C1 segment of cervical spinal cord (tissue), 14 donors: ENCODE measurements at places on chromosomes 2 and 18.

- DNase-seq, result no peak
Observed at GRCh38 chr2:232772531-232772930, 3.8 kb downstream of the KCNJ13 start.

DNA sequence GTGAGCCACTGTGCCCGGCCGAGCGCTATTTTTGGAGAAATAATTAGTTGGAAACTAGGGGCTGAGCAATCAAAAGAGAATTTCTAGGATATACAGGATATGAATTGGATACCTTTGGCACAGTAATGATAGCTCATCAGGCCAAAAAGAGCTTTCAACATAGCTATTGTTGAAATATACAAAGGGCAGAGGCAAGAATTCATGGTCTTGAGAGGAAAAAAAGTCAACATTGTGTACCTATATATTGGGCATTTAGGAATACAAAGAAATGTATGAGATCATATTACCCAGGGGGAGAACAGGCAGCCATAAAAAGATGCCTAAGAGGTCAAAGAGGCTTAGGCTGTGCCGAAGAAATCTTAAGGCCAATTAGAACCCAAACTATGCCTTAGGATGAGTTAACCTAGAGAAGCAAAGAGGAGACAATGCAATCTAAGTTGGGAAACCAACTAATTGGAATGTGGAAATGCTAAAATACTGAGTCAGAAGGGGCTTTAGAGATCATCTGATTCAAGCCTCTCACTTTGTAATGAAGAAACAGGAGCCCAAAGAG, 99.0 kb downstream of the RBBP8 start:
- no peak for DNase-seq

GRCh38 chr2:13607139-13607538, 890.4 kb downstream of the TRIB2 start:
- no peak for DNase-seq

DNA sequence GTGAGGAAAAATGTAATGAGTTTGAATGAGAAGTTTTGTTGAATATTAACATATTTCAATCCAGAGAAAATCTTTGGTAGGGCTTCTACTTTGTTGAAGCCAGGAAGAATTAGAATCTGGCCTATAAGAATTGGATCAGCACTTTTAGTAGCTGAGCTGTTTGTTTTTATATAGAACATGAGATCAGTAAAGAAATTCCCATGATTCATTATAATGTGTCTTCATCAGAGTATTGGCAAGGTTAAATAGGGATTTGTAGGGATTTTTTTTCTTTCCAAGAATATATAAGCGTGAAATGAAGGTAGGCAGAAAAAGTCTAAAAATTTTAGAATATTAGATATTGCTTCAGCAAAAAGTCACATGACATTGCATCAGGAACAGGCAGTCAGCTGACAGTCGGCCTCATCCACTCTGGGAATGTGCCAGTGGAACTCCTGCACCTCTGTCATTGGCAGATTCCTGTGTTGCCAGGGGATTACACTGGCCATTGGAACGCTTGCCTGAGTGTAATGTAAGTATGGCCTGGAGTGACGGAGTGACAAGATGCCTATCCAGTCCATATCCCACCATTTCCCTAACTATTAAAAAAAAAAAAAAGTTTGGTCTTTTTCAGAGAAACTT, 60.6 kb downstream of the SERTAD2 start:
- no peak for DNase-seq

- DNase-seq, result no peak
Observed at GRCh38 chr2:150471813-150472510, 15.5 kb downstream of the RND3 start.

DNA sequence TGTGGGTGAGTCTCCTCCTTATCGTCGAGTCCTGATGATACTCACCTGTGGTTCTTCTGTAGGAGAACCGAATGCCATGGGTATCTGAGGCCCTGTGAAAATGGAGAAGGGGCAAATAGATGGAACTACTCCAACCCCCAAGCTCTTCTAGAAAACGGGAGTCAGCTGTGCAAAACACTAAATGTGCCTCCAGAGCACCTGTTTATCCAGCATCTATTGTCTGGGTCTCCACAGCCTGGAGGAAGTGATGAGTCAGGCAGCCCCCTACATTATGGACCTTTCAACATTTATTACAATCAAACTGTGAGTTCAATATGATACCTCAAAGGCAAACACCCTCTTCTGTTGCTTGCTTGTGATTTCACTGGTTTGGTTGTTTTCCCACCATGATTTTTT, 9.8 kb upstream of the LRRFIP1 start:
- no peak for DNase-seq

DNA sequence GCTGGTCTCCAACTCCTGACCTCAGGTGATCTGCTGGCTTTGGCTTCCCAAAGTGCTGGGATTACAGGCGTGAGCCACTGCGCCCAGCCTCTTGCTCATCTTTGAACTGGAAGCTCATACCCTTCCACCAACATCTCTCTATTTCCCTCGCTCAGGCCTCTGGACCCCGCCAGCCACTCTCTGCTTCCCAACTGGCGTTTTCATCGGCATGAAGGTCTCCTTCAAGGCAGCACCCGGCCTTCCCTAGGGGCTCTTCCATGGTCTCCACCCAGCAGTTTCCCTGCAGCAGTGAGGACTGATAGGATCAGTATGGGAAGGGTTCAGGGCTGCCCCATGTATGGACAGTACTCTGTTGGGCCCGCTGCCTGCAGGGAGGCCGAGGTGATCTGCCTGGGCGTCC, 65.8 kb upstream of the HS6ST1 start:
- DNase-seq, result no peak
